ENCODE measurements at places on chromosomes 2 and 18.

GRCh38 chr2:168311261-168311910, 64.0 kb upstream of the STK39 start:
- DNase-seq: no peak

GRCh38 chr2:152280780-152281179, 54.2 kb upstream of the FMNL2 start:
- DNase-seq: no peak

DNA sequence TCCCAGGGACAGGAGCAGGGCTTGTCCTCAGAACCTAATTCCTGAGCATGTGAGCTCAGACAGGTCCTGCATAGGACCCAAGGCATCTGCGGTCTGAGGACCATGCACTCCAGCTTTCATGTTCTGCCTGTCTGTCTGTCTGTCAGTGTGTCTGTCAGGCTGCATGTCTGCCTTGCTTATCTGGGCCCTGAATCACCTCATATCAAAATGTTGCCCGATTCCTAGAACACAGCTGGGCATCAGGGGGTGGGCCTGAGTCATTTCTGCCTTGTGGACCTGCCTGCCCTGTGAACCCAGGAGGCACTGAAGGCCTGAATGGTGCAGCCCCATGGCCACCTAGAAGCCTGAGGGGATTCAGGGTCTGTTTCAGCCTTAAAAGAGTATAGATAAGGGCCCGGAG, 22.1 kb downstream of the INHBB start:
- DNase-seq: no peak

- no peak for DNase-seq
Observed at GRCh38 chr2:58922245-58922644, 681.1 kb upstream of the FANCL start.

- no peak for DNase-seq
Observed at GRCh38 chr2:234279637-234280036, 217.2 kb downstream of the ARL4C start.

DNA sequence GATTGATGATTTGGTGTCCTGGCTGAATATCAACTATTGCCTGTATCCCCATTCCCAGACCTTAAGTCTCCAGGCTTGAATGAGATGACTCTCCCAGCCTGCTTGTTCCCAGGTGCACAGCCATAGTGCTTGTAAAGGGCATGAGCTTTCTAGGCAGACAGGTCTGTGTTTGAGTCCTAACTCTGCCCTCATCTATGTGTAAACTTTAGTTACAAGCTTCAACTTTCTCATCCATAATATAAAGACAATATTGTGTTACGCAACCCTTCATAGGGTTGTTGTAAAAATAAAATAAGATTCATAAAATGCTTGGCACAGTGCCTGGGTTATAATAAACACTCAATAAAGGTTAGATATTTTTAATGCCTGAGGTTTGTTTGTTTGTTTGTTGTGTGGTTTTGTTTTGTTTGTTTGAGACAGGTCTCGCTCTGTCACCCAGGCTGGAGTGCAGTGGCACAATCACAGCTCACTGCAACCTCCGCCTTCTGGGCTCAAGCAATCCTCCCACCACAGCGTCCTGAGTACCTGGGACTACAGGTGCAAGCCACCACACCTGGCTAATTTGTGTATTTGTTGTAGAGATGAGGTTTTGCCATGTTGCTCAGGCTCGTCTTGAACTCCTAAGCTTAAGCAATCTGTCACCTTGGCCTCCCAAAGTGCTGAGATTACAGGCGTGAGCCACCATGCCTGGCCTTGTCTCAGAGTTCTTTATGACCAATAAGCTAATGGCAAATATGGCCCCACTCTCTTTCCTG, 89.4 kb upstream of the MAPRE2 start:
- no peak for DNase-seq

- DNase-seq: no peak
Observed at GRCh38 chr2:42893047-42893758, 100.8 kb upstream of the HAAO start.

GRCh38 chr2:206920951-206921350, 18.4 kb upstream of the CPO start:
- no peak for DNase-seq

All from GM10248 (cell line).